ENCODE measurements at places on chromosomes 16 and 17.

DNA sequence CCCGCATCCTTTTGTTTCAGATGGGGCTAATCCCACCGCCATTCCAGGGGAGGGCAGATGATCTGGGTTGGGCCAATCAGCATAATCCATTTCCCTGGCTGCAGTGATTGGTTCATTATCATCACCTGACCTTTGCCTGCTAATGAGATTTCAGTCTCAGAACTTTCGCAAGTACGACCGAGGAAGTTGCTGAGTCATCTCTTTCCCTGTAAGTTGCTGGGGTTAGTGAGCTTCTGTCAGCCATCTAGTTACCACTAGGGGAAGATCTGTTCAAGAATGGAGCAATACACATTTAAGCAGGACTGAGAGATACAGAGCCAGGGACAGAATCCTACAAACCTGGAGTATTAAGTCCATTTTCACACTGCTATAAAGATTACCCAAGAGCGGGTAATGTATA lies 65.3 kb upstream of the NUDT7 start:
- DNase-seq: peak; percentile 13

DNA sequence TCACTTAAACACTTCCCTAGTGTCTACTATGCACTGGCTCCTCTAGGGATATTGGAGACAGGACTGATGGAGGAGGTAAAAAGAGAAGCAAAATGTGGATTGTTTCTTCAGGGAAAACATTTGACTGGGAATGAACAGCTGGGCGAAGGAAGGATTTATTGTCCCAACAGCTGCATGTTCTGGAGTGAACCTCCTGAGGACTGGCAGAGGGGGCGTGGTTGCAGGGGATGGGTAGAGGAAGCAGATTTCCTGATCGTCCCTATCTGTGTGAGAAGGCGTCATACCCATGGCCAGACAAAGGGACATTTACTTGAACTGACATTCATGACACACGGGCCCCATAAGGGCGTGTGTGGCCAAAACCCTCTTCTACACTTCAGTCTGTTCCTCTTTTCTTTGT lies 321.5 kb downstream of the MAP2K4 start:
- no peak for DNase-seq

- no peak for DNase-seq
These were observed 3.9 kb downstream of the NLRC3 start for GRCh38 chr16:3573146-3573815.

GRCh38 chr16:87721622-87722585 lies 43.9 kb downstream of the KLHDC4 start:
- DNase-seq: no peak

GRCh38 chr17:5592382-5592781 lies 8.1 kb upstream of the NLRP1 start:
- DNase-seq: peak; percentile 44

DNA sequence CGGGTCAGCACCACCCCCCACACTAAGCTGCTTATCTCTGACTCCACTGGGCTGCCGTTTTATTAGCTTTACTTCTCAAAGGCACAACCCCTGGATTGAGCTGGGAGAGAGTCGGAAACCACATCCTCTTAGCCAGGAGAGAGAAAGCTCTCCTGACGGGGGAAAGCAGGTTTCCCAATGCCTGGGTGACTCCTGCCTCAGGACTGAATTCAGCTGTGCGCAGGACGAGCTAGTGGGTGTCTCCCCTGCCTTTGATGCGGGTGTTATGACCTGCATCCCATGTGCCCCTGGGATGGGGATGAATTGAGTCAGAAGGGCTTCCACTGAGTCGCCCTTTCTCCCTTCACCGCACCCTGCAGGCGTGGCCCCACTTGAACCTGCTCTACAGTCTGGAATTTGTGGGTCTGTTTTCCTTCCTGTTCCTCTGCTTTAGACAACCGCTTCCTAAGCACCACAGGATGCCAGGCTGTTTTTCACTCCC lies 819.2 kb upstream of the EEF2KMT start:
- DNase-seq: no peak

DNA sequence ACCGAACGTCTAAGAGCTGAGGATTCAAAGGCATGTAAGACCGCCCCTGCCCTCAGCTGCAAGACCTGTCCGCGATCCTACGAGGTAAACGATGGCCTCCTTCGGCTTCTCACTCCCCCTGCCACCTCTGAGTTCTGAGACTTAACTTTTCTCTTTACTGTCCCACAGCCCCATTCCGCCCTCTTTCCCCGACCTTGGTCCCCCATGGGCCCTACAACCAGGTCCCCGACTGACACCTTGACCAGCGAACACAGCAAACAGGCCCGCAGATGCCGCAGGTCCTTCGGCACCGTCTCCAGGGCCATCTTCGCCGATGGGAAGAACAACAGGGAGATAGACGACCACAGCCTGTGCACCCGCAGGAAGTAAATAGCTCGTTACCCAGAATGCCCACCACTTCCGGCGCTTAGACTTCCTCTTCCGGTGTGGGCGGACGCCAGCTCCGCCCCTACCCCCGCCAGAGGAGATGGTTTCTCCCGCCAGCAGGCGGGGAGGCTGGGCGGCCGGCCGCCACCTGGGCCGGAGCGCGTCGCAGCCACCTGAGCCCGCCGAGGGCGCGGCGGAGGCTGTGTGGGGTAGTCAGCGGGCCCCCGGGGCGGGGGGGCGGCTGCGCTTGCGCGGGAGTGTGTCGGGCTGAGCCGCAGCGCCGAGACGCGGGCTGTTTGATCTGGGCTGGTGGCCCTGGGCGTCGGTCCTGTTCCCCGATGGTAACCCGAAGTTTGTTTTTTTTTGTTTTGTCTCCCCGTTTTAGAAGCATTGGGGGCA lies at the start of gene SUPT4H1:
SUPT4H1 (minus strand) TSS at position 371 of the 765 bp plus-strand sequence; CDS start at position 305, 66 bp downstream.
- peak; percentile 93 for DNase-seq

DNA sequence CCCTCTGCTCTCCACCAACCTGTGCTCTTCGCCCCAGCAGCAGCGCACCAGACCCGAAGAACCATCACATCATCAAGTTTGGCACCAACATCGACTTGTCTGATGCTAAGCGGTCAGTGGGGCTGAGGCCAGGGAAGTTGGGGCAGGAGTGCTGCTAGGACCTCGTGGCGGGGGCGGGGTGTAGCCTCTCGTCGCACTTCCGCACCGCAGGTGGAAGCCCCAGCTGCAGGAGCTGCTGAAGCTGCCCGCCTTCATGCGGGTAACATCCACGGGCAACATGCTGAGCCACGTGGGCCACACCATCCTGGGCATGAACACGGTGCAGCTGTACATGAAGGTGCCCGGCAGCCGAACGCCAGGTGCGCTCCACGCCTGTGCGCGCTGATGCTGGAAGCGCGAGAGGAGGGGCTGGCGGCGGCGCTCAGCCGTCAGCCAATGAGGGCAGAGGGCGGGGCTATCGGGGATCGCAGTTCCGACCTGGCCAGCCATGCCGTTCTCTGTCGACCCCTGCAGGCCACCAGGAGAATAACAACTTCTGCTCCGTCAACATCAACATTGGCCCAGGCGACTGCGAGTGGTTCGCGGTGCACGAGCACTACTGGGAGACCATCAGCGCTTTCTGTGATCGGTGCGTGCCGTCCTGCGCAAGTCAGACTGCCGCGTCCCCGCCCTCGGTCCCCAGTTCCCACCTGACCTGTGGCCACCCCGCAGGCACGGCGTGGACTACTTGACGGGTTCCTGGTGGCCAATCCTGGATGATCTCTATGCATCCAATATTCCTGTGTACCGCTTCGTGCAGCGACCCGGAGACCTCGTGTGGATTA lies 3.2 kb upstream of the TMEM88 start:
- DNase-seq: peak; percentile 78

DNA sequence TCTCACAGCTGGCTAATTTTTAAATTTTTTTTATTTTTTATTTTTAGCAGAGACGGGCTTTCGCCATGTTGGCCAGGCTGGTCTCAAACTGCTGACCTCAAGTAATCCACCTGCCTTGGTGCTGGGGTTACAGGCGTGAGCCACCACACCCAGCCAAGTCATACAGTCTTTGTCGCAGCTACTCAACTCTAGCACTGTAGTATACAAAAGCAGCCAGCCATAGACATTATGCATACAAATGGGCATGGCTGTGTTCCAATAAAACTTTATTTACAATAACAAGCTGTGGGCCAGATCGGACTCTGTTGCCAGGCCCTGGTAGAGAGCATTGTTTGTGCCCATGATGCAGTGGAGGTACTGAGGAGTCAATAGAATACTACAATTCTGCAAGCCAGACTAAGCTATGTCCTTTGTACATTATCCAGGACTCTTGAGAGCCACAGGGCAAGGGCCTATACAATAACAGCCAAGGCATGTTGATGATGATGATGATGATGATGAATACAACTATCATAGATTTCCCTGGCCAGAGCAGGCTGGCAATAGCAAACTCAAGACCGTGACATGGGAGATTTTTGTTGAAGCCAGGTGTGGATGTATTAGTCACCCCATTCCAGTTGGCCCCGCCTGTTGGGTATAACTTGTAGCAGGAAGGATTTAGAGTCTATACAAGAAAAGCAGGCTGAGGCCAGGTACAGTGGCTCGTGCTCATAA lies 101.8 kb downstream of the MYH11 start:
- DNase-seq: no peak

- no peak for DNase-seq
These were observed 16.6 kb upstream of the C16orf95 start for GRCh38 chr16:87333581-87334331.

- DNase-seq: peak; percentile 17
These were observed 84.5 kb upstream of the HSBP1 start for GRCh38 chr16:83723244-83723643.

DNA sequence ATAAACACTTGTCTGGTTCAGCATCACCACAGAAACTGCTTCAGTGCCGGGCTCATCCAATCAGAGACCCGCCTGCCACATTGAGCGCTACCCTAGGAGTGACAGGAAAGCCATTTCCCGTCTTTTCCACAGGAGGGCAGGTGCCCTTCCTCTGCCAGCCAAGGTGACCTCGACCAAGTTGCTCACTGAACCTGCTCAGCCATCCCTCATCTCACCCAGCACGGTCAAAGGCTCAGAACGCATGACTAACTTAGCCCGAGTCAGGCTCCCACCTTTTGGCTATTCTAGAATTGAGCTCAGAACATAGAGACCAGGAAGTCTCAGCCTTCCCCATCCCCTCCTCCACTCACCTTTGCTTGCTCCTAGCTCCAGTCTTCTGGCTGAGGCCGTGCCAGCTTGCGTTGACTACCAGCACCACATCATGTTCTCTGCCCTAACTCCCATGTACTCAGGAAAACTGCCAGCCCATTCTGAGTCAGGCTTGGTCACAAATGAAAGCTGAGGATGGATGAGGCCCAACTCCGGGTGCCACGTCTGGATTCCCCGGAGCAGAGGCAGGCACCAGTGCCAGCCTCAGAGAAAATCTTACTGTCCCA lies 15.6 kb downstream of the MRPS23 start:
- DNase-seq: no peak

- DNase-seq: peak; percentile 90
These were observed 37.7 kb upstream of the MEAK7 start for GRCh38 chr16:84541999-84542817.

- DNase-seq: no peak
These were observed 8.8 kb downstream of the PMM2 start for GRCh38 chr16:8806272-8806983.

Data from fibroblast of skin of back (primary cell).